ENCODE measurements at places on chromosomes 16 and 17.

- no peak for DNase-seq
These were observed 347.0 kb downstream of the WWOX start for GRCh38 chr16:78446486-78446885.

GRCh38 chr17:77322514-77323412, 182.0 kb downstream of the SEC14L1 start:
- peak; percentile 93 for DNase-seq

- no peak for DNase-seq
These were observed 21.1 kb downstream of the MGAT5B start for GRCh38 chr17:76889323-76889722.

DNA sequence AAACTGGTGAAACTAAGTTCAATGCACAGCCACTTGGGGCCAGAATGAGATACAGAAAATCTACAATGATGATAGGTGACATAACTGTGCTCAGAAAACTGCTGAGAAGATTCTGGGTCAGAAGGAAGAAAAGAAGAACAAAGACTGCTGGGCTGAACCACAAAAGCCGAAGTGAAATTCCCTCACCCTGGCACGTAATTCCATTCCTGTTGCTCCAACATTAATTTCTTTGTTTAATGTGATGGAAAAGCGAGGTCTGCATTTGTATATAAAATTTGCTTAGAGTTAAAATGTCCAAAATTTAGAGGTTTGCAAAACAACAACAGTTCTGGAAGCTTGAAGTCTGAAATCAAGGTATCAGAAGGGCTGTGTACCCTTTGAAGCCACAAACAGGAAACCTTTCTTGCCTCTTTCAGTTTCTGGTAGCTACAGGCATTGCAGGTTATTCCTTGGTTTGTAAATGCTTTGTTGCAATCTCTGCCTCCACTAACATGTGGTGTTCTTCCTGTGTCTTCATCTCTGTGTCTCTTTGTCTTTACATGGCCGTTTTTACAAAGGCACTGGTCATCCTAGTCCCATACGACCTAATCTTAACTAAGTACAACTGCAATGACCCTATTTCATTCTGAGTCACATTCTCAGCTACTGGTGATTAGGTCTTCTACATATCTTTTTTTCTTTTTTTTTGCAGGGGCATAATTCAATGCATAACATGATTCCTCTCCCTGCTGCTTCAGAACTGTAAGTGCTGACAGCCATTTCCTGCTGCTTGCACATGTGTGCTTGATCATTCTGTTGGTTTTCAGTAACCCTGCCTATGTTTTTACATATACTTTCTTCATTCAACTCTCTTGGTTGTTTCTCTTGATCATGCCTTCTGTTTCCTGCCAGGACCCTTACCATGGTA, 603.0 kb upstream of the CDH8 start:
- DNase-seq, result no peak

DNA sequence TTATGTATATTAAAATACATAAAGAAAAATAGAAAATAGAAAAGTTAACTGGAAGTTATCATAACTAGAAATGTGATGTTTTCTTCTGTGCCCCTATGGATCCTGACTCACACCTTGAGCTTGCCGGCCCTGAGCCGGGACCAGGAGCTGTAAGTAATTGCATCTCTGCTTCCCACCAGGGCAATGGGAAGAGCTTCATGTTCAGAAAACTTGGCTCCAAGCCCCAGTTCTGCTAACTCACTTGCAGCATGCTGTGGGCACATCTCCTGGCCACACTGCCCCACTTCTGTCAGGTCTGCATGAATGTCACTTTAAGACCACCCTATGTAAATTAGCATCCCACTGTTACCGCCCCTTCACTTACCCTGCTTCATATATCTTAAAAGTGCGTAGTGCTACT, 37.2 kb downstream of the GNAO1 start:
- no peak for DNase-seq

GRCh38 chr16:11848842-11849241, 2.5 kb downstream of the RSL1D1 start:
- no peak for DNase-seq

Measured in uterus (tissue), 4 donors.